Aortic smooth muscle cell (primary cell): ENCODE measurements at places on chromosomes 13 and 19. TPM values are rescaled to one million over a fixed set of nuclear protein-coding genes. Genes with fewer than 3 reads are reported as not detected.

The ZNF534 gene
- total RNA-seq = 0.25 TPM in 1 of 2 replicates, not detected in the other

The KRTDAP gene
- total RNA-seq = not detected in 2 replicates

The ANGPTL8 gene
- total RNA-seq = not detected in 2 replicates

The RRAS gene
- 44.3 and 46.8 TPM in 2 replicates for total RNA-seq

The CEACAM20 gene
- total RNA-seq = not detected in 2 replicates
